Stimulated activated CD4-positive, alpha-beta T cell treated with anti-CD3 and anti-CD28 coated beads, Interleukin-2, amount 100 ng/mL, for 24 hours (primary cell): ENCODE measurements at places on chromosomes 7 and 10.

DNA sequence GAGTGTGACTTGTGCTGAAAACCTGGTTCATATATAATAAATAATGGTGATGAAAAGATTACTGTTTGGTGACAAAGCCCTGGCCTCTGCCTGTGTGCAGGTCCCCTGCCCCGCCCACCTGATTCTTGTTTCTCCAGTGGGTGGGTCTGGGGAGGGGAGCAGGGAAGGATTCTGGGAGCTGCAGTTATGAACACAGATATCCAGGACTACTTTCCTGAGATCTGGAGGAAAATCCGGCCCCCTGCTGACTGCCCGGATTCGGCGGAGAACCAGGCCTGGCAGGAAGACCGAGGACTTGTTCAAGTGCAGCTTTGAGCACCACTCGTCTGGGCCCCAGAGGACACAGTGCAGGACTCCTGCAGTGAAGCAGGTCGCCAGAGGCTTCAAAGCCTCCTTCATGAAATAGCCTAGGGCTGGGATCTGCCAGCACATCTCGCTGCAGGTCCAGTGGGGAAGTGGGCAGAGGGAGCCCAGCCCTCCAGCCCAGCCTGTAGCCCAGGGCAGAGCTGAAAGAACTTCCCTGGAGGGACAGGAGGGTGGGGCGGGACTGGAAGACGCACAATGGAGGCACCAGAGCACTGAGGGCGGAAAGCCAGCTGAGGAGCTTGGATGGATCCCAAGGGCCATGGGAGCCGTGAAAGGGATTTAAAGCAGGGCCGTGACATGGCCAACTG lies 7.0 kb downstream of the ATP6V0E2 start:
- DNase-seq, result no peak

DNA sequence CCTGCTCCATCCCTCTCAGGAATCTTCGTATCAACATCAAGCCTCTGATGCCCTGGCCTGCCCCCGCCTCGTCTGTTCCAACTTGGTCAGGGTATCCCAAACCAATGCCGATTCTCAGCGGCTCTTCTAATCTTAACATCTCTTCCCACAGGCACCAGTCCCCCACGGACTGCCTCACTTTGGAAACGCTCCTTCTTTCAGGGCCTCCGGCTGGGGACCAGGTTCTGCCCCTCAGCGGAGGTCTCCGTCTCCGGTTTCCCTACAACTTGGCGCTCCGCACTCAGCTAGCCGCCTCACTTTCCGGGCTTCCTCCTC lies 488 bp downstream of the ABCF2 start:
- DNase-seq, result no peak

- no peak for DNase-seq
Observed at GRCh38 chr7:128344431-128344774, 695 bp upstream of the RBM28 start.

GRCh38 chr10:49243610-49244283 lies 55.2 kb upstream of the C10orf71 start:
- DNase-seq, result no peak

DNA sequence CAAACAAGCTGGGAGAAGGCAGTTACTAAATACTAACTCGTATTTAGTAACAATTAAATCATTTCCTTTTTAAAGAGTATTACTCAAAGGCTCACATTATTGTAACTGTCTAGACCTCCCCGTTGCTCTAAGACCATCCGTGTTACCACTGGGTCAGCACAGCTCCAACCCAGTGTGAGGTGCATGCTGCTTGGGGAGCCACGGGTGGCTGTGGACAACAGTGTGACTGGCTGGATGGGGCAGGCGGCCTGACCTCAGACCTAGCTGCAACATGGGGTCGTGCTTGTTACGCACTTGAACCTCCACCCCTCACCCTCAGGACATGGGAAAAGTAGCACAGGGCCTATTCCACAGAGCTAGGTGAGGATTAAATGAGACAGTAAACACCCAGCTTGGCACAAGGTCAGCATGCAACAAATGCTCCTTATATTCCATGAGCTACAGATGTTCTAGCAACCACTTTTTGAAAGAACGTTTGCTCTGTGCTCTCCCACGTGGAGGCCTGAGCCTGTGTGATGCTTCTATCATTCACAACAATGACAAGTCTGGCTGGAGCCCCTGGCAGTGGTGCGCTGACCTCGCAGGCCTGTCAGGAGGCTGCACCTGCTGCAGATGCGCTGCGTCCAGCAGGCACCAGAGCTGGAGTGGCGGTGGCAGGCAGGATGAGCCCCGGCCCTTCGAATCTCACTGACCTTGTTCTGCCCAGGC lies 135.7 kb downstream of the PKD1L1 start:
- no peak for DNase-seq

GRCh38 chr10:389261-389790 lies 254.1 kb downstream of the ZMYND11 start:
- DNase-seq, result no peak

DNA sequence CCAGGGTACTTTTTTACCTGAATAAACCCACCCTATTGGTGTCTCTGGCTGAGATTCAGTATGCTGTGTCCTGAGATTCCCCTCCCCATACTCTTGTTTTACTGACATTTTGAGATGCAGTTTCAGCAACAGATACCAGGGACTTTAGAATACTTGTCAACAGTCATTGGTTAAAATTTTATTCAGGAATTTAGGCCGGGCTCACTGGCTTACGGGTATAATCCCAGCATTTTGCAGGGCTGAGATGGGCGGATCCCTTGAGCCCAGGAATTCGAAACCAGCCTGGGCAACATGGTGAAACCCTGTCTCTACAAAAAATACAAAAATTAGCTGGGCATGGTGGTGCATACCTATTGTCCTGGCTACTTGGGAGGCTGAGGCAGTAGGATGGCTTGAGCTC lies 90.0 kb upstream of the GATAD1 start:
- DNase-seq, result no peak

DNA sequence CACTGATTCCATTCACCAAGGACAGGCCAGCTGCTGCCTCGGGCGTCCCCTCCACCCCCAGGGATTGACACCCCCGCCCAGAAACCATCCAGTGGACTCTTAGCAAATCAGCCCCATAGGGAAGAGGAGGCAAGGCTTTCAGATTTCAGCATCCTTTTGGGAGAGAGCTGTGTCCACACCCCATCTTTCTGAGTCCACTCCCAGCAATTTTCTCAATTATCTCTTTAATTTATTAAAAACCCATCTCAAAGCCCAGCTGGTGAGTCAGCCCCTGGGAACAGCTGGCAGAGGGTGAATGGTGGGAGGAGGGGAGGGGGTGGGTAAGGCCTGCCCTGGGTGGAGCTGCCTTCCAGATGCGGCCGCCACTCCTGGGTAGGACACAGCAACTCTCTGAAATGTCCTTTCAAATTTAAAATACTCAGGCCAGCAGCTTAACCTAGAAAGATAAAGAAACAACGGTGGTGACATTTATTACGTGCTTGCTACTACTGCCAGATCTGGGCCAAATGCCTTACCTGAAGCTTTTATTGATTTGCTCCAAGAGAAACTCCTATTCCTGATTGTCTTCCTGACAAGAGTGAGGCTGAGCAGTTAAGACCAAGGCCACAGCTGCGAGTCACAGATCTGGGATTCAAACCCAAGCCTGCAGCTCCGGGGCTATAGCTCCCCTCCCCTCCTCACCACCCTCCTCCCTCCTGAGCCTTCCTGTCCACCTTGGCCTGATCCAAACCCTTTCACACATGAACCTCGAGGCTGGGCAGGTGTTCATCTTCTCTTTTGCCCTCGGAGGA lies 120.4 kb downstream of the RGS10 start:
- no peak for DNase-seq

DNA sequence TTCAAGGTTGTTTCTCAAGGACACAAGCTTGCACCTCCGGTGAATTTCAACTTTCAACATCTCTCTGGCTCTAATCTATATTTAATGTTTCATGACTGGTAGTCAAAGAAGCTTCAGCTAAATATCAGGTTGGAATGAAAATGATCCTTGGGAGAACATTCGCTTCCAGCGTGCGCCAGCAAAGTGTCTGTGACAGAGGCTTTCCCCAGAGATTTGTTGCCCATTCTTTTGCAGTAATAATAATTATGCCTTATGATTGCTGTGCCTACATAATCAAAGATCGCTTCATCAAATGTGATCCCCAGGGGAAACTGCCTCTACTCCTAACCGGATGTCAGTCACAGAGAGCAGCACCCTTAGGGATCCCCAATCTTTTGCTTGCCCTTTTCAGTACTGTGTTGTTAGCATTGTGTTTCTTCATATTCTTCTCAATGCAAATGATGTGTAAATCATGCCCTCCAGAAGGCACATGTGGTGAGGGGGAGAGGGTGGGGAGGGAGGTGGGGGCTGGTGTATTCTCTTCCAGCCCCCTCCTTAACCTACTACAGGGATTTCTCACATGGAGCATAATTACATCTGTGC lies 30.5 kb downstream of the FZD1 start:
- no peak for DNase-seq

DNA sequence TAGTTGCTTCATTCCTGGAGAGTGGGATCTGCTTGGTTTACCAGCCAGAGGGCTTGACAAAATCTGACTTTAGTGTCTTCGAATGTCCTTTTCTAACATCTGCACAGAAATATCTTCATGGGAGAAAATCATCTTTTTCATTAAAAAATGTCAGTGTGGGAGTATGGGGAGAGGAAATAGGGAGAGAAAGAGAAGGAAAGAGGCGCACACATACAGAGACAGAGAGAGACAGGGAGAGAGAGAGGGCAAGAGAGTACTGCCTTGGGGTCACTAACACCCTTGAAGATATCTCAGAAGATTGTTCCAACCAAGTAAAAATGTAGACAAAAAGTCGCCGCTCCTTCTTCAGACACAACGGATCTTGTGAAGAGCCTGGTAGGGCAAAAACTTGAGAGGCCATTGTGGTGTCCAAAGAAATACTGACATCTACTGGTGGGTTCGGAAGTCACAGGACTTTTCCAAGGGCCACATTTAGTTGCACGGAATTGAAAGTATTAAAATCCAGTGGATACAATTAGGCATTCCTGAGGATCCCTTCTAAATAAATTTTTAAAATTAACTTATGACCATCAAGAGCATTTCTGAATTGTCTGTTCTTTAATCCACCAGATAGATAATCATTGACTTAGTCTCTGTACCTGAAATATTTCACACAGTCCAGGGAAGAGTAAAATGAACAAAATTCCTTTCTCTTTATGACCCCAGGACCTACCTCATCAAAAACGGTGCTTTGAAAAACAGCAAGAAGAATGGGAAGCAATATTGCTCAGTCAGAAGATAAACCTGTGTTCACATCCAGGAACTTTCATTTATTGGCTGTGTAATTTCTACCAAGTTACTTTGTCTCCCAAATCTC lies 29.7 kb downstream of the VIM start:
- DNase-seq, result peak; percentile 22

GRCh38 chr7:66307591-66308215 lies 102.6 kb downstream of the TPST1 start:
- DNase-seq, result no peak
